Cardiac muscle cell (in vitro differentiated cells and primary cell): ENCODE measurements at places on chromosomes 2 and 18.
A peak's percentile ranks its signal among the peaks of the same experiment; 100 is the strongest.

DNA sequence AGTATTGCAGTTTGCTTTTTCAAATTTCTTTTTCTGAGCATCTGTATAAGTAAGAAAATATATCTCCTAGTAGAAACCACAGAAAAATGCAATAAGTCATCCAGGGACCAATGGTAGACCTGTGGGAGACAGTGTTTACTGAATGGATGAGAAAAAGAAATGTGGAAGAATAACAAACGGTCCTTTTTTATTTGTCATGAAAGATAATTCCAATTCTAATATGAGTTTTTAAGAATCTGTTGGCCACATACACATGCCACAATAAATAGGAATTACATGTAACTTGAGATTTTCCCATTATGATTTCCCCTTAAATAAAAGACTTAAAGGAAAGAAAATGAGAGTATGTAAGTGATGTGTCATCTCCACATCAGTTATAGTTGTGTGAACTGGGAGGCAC, 107.7 kb upstream of the RAB27B start:
- no peak for DNase-seq

DNA sequence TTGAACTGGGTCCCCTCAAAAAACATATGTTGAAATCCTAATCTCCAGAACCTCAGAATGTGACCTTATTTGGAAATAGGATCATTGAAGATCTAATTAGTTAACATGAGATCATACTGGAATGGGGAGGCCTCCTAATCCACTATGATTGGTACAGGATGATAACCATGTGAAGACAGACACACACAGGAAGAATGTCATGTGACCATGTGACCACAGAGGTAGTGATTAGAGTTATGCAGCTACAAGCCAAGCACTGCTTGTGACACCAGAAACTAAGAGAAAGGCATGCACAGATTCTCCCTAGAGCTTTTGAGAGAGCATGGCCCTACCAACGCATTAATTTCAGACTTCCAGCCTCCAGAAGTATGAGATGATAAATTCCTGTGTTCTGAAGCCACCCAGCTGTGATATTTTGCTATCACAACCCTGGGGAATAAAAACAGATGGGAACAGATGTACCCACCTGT, 47.0 kb upstream of the TGIF1 start:
- peak; percentile 70 for DNase-seq

DNA sequence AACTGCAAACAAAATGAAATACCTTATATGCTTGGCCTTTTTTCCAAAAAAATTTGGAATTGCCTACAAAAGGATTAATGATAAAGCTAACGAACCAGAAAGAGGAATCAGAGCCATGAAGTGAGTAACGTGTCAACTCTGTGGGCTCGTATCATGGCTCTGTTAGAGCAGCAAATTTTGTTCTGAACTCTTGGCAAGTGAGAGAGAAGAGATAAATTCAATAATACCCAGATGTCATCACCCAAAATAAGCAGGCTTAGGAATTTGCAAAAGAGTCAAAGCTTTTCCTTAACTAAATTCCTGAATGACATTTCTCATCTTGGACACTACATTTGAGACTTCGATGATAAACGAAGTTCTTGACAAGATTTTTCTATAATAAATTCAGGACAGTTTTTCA, 4.4 kb downstream of the TXNDC2 start:
- DNase-seq: no peak

GRCh38 chr2:85954590-85955458, 66.0 kb upstream of the ST3GAL5 start:
- DNase-seq: no peak

- DNase-seq: no peak
These were observed 262.9 kb upstream of the KLHL29 start for GRCh38 chr2:23121968-23122648.

DNA sequence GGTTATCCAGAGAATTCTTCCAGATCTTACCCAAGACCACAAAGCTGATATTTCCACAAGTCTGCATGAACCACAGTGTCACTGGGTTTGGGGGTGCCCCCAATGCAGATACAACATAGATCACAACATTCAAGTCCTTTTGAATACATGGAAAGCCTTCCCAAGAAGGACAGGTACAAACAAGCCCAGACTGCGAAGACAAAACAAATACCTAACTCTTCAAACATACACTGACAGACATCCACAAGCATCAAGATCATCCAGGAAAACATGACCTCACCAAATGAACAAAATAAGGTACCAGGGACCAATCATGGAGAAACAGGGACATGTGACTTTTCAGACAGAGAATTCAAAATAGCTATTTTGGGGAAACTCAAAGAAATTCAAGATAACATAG, 93.1 kb downstream of the MDH1 start:
- DNase-seq: no peak

- peak; percentile 94 for DNase-seq
These were observed 409.2 kb upstream of the HS6ST1 start for GRCh38 chr2:128727914-128728313.

GRCh38 chr2:15756011-15756550, 164.4 kb downstream of the DDX1 start:
- no peak for DNase-seq

DNA sequence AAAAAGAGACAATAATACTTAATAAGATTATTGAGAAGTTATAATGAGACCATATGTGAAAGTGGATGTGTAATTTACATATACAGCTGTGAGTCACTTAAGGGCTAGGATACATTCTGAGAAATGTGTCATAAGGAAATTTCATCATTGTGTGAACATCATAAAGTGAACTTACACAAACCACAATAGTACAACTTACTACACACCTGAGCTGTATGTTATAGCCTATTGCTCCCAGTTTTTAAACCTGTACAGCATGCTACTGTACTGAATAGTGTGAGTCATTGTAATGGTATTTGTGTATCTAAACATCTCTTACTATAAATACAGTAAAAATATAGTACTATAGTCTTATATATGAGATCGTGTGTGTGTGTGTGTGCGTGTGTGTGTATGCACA, 1420.3 kb upstream of the PIK3C3 start:
- DNase-seq: no peak

DNA sequence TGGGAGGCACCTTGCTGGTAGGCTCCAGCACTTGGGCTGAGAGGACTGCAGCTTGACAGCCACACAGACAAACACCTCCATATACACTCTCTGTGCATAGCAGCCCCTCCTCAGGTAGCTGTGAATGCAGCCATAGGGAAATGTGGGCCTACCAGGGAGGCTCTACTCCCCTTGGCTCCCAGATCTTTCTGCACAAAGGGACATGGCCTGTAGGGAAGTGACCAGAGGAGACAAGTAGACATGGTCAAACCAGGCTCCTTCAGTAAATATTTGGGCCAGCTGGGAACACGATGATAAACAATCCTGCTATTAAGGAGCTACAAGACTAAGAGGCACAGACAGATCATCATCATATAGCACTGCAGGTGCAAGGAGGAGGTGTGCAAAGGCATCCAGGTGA, 35.9 kb upstream of the PDCL3 start:
- DNase-seq: no peak

DNA sequence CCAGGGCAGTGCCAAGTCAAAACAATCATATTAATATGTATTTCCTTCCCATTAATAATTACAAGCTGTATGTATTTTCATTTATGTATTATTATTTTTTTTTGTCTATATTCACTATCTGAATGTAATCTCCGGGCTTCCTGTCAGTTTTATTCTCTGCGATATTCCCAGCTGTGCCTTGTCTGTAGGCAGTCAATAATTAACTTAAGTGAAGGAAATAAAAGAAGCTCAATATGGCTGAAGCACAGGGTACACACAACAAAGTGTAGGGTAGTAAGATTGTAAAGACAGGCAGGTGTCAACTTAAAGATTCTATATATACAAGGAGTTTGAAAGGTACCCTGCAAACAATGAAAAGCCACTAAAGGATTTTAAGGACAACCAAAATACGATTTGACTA, 122.9 kb downstream of the ROCK1 start:
- no peak for DNase-seq

GRCh38 chr2:37156071-37156856, 516 bp downstream of the EIF2AK2 start:
- DNase-seq: peak; percentile 51

DNA sequence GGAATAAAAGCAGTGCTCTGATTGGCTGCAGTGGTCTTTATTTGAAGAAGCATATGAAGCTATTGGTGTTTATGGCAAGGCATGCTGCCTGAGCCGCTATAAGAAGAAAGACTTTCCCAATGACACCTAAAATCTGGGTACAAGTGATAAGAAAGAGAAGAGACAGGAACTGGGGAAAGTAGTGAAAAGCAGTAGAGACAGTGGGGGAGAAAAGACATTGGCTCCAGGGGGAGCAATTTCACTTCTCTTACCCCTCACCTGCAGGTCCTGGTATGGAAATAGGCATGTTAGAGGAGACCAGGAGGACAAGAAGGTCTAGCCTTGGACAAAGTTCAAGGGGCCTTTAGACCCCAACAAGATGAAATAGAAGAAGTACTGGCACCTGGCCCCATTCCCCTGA, 47.1 kb downstream of the PLCL1 start:
- no peak for DNase-seq

DNA sequence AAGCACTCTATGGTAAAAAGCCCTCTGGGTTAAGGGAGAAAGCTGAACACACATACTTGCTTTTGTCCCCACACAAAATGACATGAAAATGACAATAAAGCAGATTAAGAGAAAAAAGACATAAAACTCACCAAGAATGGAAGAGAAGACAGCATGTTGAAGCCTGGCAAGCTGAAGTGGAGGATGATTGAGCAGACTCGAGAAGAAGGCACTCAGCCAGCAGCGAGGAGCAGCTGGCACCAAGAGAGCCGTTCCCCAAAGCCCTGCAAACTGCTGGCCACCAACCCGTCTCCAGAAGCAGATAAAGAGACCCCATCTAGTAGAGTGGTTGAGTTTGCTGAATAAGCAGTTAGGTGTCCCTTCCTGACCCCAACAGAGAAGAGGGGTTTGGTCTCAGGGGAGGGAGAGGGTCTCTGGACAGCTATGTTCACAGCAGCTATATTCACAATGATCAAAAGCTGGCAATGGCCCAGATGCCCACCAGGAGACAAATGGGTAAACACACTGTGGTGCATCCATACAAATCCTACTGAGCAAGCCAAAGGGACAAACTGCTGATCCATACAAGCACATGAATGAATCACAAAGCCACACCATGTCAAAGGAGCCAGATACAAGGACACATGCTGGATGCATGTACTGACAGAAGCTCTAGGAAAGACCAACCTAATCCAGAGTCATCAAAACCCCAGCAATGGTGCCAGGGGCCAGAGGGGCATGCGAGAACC, 36.9 kb downstream of the FAM168B start:
- DNase-seq: no peak

DNA sequence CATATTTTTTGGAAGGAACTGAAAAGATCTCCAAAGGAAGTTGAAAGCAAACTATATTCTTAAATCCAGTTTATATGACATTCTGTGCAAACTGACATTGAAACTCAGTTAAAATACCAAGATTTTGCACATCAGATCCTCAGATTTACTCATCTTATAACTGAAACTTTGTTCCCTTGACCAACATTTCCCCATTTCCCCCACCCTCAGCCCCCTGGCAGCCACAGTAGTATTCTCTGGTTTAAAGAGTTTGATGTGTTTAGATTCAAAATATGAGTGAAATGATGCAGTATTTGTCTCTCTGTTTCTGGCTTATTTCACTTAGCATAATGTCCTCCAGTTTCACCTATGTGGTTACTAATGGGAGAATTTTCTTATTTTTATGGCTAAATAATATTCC, 99.2 kb upstream of the ITGA4 start:
- DNase-seq: no peak

GRCh38 chr2:28419443-28420270, 27.0 kb downstream of the FOSL2 start:
- DNase-seq: no peak

- DNase-seq: no peak
These were observed 31.6 kb upstream of the NEB start for GRCh38 chr2:151765760-151766410.

- DNase-seq: no peak
These were observed 63.2 kb downstream of the UGGT1 start for GRCh38 chr2:128154225-128154624.

- DNase-seq: peak; percentile 12
These were observed 67.4 kb downstream of the SMAD2 start for GRCh38 chr18:47863041-47863440.

DNA sequence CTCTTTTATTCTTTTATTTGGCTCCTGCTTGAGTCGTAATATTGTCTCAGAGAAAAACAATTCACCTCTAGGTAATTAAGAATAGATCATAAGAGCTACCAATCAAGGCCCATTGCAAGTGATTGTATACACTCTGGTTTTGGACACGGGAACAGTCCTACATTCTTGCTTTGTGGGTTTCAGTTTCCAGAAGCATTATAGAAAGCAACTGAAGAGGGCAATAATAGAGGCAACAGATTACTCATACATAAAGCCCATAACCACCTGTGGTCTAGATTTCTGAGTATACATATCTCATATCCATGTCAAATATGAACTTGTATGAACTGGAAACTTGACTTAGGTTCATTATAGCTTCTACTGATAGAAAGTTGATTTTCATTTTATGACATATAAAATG, 65.4 kb downstream of the DIS3L2 start:
- DNase-seq: no peak

DNA sequence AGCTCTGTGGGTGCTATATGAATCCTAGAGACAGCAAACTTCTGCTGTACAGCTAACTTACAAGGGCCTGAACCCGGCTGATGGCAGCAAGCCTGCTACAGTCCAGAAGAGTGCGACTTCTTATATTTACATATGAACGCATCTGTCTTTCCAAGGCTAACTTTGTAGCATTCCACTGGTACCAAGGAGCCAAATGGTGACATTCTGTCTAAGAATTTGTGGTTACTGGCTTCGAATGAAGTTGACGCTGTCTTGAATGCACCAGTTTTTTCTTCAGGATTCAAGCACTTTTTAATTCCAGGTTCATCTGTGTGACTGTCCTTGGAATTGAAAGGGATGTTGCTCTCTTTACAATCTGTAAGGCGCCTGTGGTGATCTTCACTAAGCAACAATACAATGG, 42.4 kb downstream of the THUMPD2 start:
- DNase-seq: peak; percentile 71

DNA sequence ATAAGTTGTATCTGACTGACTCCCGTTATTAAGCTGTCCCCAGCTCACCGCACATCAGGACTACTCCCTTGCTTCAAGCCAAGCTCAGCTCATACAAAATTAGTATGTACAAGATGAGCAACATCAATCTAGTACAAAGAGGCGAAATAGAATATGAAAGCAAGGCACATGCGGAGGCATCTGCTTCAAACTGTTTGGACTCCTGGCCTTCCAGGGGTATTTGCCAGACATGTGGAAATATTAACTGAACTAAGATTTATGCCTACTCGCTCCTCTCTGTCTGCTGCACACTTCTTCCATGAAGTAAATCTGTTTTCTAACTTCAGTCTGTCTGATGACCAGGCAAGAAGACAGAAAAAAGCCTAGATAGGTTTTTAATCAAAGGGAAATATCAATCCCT, 499.8 kb downstream of the PID1 start:
- no peak for DNase-seq

GRCh38 chr2:76295762-76296161, 585.0 kb upstream of the GCFC2 start:
- DNase-seq: no peak

- no peak for DNase-seq
These were observed 35.7 kb downstream of the LYPD6 start for GRCh38 chr2:149365931-149366583.
